ENCODE measurements at places on chromosomes 13 and 19.

GRCh38 chr19:13794398-13794756, 866 bp upstream of the ZSWIM4 start:
- DNase-seq: peak; percentile 80

GRCh38 chr13:45162194-45162593, 38.7 kb downstream of the KCTD4 start:
- DNase-seq: peak; percentile 14

- DNase-seq: peak; percentile 6
These were observed 2.7 kb downstream of the CALM3 start for GRCh38 chr19:46603752-46604231.

- no peak for DNase-seq
These were observed 374.9 kb downstream of the SPRY2 start for GRCh38 chr13:79966059-79966458.

- no peak for DNase-seq
These were observed 422.3 kb downstream of the SPRY2 start for GRCh38 chr13:79918620-79919019.

- DNase-seq: no peak
These were observed 9.5 kb downstream of the LGALS7 start for GRCh38 chr19:38763795-38764220.

DNA sequence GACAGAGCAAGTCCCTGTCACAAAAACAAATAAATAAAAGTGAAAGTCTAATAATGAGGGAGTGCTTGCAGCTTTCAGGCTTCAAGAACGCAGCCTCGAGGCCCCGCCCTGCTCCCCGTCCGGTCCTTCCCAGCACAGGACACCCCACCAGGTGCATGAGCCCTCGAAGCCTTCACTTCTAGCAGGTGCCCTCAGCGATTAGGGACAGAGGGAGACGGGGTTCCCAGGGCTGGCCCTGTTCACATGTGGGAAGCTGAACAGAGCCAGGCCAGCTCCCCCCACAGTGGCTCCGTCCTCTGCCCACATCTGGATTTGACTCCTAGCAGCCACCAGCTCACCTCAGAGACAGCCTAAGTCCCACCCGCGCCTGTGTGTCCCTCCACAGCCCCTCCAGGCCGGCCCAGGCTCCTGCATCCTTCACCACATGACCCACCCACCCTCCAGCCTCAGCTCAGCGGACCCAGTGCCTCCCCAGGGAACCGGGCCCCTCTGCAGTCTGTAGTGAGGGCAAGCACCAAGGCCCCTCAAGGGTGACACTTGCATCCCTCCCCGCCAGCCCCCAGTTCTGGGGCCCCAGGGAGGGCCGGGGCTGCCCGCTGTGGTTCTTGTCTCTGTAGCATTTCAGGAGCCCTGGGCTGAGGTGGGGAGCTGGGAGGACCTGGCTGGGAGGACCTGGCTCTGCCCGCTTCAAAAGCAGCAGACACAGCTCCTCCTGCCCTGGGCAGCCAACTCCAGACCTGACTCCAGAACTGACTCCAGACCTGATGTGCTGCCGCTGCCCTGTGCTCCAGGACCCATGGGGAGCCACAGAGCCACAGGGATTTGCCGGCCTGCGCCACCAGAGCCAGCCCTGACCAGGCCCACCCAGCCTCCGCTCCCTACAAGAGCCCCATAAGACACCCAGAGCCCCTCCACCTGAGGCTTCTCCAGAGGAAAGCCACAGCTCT, 27.2 kb downstream of the GPX4 start:
- peak; percentile 45 for DNase-seq

- no peak for DNase-seq
These were observed 92.7 kb downstream of the LHFPL6 start for GRCh38 chr13:39510316-39510695.

DNA sequence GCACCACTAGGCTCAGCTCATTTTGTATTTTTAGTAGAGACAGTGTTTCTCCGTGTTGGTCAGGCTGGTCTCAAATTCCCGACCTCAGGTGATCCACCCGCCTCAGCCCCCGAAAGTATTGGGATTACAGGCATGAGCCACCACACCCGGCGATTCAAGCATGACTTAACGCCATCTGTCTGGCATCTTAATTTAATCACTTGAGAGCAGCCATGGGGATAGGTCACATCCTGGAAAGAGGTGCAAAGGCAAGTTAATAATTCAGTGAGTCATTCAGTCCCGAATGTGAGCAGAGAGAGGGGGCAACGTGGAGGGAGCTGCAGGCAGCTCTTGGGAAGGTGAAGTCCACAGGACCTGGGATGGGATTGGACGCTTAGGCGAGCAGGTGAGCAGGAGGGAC, 31.7 kb upstream of the USP29 start:
- no peak for DNase-seq

- peak; percentile 43 for DNase-seq
These were observed 213.1 kb upstream of the TMTC4 start for GRCh38 chr13:100887729-100888151.

GRCh38 chr13:32228330-32229041, 86.7 kb downstream of the ZAR1L start:
- no peak for DNase-seq

- DNase-seq: peak; percentile 39
These were observed 1.7 kb downstream of the PCDH8 start for GRCh38 chr13:52846567-52847321.

- no peak for DNase-seq
These were observed 132.8 kb upstream of the SPRY2 start for GRCh38 chr13:80473695-80474094.

GRCh38 chr19:16223746-16224145, 26.0 kb downstream of the AP1M1 start:
- DNase-seq: no peak

Data from AG08396 (cell line).